Fibroblast of skin of back (primary cell): ENCODE measurements at places on chromosomes 6 and 20.

GRCh38 chr6:114063956-114064355, 93.0 kb upstream of the HDAC2 start:
- DNase-seq: peak; percentile 23

DNA sequence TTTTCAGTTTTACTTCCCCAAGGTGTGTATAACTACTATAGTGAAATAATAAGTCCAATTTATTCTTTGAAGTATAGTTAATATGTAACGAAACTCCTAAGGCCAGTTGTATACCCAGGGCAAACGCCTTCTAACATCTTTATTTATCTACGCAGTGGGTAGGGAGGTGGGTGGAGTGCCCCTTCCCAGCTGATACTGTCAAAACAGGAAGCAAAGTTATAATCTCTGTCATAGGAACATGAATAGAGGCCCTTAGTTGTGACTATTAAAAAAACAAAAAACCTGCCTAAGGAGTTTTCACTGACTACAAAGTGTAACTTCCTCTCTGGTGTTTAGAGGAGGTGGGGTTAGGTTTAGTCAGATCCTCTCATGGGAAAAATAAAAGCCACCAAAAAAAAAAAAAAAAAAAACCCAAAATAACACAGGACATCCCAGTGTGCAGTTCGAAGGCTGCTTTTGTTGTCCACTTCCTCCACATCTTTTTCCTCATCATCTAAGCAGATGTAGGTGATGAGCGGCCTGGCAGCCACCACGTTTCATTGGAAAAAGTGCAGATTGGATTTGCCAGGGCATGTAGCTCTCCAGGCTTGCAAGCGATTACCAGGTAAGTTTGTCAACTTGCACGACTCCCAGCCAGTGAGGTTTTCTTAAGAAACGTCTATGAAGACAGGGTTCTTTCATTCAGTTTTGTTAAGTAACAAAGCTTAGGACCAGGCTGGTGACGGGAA, 58.7 kb downstream of the UTRN start:
- no peak for DNase-seq

GRCh38 chr20:32526125-32526524, 59.0 kb downstream of the NOL4L start:
- no peak for DNase-seq

GRCh38 chr6:27312146-27312949, at the start of gene POM121L2:
POM121L2 (minus strand) TSS chr6:27312273; CDS start chr6:27312170, 103 bp downstream.
- DNase-seq: peak; percentile 30

DNA sequence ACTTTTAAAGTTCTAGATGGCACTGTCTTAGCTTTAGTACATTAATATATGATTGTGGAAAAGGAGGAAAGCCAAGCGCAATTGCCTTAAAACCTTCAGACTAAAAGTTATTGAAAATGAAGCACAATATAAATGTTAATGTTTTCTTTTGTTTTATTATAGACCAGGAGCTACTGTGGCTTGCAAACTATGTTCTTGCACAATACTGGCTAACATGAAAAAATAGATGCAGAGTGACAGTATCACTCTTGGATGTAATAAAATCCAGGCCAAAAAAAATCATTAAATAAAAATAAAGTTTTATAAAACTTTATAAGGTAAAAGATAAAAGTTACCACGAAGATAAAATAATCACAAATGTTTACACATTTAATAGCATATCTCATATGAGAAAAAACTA, 18.3 kb upstream of the PLN start:
- no peak for DNase-seq

- peak; percentile 76 for DNase-seq
Observed at GRCh38 chr6:37051138-37052026, 45.9 kb downstream of the FGD2 start.

GRCh38 chr6:6730831-6731230, 142.3 kb downstream of the LY86 start:
- peak; percentile 80 for DNase-seq

DNA sequence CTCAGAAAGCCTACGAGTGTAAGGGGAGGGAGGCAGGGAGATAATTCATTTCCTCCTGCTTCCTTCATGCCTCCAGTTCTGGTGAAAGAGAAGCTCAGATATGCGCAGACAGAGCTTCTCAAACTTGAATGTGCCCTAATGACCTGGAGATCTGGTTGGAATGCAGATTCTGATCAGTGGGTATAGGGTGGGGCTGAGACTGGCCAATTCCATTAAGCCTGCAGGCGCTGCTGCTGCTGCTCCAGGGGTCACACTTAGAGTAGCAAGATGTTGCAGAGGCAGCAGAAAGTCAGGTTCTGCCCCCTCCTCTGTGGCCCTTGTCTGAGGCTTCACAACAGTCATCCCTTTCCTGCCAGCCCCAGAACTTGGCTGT, 161.0 kb downstream of the DHX35 start:
- DNase-seq: no peak

GRCh38 chr6:70686548-70687133, 19.0 kb downstream of the SMAP1 start:
- peak; percentile 50 for DNase-seq

GRCh38 chr6:148195511-148195910, 147.1 kb upstream of the SASH1 start:
- DNase-seq: no peak

- DNase-seq: no peak
Observed at GRCh38 chr6:130946076-130946475, 117.0 kb downstream of the EPB41L2 start.

DNA sequence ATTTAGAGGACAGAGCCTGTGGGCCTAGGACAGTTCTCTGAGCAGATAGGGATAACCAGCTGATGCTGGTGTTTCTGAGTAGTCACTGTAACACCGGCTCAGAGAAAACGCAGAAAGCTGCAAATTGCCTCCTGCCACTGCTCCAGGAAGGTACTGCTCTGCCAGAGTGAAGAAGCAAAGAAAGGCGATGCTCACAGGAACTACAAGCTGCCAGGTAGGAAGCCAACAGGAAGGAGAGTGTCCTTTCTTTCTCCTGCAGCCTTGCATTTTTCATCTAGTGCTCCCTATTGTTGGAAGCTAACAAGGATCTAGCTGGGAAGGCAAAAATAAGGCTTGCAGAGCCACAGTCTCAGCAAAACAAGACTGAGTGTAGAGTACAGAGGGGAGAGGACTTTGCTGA, 70.7 kb upstream of the RAB32 start:
- DNase-seq: no peak

DNA sequence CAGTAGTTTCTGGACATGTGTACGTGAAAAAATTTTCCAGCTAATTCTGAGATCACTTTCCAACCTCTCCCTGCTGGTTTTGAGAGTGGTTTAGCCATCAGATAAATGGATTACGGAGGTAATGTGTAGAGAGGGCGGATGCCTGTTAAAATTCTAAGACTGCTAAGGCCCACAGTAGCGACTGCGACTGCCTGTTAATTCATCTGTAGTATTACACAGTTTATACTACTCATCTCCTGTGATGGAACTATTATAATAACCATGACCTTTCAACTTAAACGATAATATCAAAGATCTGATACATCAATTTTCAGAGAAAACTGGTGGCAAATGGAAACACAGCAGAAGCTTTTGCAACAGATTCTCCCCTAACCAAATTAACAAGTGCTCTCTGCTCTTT, 102.3 kb downstream of the IRF4 start:
- no peak for DNase-seq

- peak; percentile 18 for DNase-seq
Observed at GRCh38 chr6:151493804-151494234, at the start of gene CCDC170. CCDC170 (plus strand) TSS chr6:151494017; CDS start chr6:151494129, 112 bp downstream.

GRCh38 chr6:16414205-16414604, 175.8 kb downstream of the GMPR start:
- DNase-seq: no peak

DNA sequence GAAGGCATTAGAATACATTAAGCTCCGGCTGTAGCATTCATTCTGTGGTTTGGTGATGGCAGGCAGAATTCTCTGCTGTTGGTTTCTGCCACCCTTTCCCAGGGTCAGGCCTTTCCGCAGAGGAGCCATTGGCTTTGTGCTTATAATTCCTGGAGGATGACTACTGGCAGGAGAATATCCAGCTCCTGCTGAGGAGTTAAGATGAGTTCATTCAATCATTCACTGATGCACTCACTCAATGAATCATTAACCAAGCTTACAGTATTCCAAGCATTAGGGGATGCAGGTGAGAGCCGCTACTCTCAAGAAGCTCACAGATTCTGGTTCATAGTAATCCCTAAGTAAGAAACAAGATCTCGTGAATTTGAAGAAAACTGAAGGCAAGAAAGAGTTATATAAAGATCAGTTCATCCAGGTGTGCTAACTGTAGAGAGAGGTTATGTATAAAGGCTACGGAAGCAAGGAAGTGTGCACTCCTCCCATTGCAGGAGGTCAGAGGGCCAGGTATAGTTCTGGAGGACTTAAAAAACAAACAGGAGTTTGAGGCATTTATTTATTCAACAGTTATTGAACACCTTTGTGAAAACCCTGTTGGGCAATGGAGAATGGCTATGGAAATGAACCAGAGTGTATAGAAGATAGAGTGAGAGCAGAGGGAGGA, 75.5 kb downstream of the HMGN3 start:
- DNase-seq: no peak

DNA sequence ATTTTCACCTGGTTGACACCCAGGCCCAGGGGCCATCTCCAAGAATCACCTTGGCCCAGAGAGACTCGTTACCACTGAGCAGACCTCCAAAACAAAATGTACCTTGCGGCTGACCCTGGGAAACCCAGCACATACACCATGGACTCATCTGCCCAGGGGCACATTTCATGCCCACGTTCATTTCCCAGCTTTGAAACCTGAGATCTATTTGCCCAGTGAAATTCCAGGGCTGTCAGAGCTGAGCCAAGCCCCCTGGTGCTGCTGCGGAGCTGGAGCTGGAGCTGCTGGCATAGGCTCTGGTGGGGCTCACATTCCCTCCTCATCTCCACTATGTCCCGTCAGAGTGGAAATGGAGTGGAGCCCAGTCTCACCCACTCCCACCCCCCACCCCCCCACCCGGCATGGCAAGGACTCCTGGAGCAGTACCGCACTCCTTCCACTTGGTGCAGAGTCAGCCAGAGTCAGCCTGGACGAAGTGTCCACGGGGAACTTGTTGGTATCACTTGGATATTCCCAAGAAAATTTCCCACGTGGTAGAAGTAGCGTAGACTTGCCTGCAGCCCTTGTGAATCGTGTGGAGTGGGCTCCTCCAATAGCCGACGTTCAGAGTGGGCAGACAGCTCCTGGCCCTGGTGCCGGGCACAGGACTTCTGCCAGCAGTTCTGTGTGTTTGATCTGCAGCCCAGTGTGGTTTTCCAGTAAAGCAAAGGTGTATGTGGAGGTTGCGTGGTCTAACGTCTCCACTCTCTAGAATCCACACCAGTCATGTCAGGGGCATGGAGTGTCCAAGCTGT, 18.1 kb upstream of the OSER1 start:
- DNase-seq: no peak

DNA sequence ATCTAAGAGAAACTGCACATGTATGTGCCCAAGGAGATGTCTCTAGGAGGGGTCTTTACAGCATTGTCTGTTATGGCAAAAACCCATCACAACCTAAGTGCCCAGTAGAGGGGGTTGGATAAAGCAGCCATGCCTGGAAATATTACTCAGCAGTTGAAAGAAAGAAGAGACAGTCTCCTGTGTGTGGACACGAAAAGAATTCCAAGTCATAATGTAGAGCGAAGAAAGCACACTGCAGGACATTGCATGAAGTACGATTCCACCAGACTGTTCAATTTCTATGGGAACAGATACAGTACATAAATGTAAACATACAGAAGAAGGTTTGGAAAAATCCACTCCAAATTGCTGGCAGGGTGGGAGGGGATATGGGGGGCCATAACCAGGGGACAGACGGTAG, 7.3 kb upstream of the TGM2 start:
- DNase-seq: peak; percentile 64

- DNase-seq: no peak
Observed at GRCh38 chr20:58403272-58403671, 14.2 kb downstream of the VAPB start.

GRCh38 chr6:30763618-30764489, 19.5 kb upstream of the IER3 start:
- peak; percentile 91 for DNase-seq

GRCh38 chr6:161256407-161256806, 17.5 kb downstream of the AGPAT4 start:
- DNase-seq: no peak

- no peak for DNase-seq
Observed at GRCh38 chr6:34587851-34588250, 31.7 kb upstream of the SPDEF start.

- no peak for DNase-seq
Observed at GRCh38 chr20:49543858-49544437, 24.0 kb downstream of the PTGIS start.

GRCh38 chr6:20411953-20412681, 10.4 kb downstream of the E2F3 start:
- DNase-seq: no peak

GRCh38 chr6:101845172-101845571, 451.7 kb downstream of the GRIK2 start:
- no peak for DNase-seq

GRCh38 chr6:136886091-136886490, 36.0 kb upstream of the SLC35D3 start:
- DNase-seq: no peak

GRCh38 chr6:162124710-162125435, 602.7 kb downstream of the PRKN start:
- DNase-seq: no peak

DNA sequence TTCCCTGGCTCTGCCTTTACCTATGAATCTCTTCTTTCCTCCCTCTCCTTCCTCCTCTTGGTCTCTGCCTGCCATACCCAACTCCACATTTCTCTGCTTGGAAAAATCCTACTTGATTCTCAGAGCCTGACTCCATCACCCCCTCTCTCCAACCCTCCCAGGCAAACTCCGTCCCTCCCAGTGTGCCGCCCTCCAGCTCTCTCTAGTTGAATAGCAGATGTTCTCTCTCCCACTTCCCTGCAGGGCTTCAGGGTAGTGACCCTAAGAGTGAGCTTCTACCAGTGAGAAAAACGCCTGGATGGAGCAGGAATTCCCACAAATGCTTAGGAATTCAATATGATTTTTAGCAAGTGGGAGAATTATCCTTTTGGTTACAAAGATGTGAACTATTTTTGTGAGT, 141.6 kb downstream of the MTHFD1L start:
- no peak for DNase-seq

GRCh38 chr20:47557791-47558190, 56.1 kb downstream of the NCOA3 start:
- DNase-seq: peak; percentile 47

DNA sequence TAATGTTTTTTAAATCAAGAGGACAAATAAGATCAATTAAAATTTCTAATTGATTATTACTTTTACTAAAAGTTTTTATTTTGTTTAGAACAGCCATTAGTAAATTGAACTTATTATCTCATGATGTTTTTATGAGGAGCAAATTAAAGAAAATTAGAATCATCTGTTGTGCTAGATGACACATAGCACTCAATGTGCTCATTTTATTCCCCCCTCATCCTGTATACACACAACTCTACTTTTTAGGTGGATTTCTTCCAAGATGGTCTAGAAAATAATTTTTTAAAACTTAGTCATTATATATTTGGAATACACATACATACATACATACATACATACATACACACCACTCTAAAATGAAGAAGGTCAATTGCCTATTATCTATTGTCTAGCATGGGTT, 29.3 kb upstream of the TSPYL1 start:
- no peak for DNase-seq
